PC-3 (cell line): ENCODE measurements at places on chromosomes 13 and 19.

DNA sequence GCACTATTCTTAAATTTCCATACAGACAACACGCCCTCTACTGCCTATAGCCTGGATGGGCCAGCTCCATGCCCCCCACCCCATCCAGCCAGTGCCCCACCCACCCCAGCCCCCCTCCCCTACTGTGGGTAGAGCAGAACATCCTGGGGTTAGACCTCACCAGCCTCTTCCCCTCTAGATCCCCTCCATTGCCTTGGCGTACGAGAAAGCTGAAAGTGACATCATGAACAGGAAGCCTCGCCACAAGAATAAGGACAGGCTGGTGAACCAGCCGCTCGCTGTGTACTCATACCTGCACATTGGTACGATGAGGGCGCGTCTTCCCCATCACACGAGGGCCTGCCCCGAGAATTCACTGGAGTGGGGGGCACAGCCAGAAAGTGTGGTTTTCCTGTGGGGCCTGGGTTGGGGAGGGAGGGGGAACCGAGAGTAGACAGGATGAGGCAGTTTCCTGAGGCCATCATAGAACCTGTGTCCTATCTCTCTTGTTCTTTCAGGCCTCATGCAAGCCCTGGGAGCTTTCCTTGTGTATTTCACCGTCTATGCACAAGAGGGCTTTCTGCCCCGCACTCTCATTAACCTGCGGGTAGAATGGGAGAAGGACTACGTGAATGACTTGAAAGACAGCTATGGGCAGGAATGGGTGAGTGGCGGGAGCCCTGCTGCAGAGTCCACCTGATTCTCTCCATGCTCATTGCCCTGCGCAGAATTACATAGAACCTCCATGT lies 29.1 kb downstream of the ATP12A start:
- DNase-seq: no peak

- no peak for DNase-seq
Measured at GRCh38 chr13:50636007-50636704, 207.3 kb downstream of the DLEU7 start.

GRCh38 chr13:40756042-40756441 lies 14.9 kb downstream of the MRPS31 start:
- DNase-seq: no peak

GRCh38 chr13:109644069-109644750 lies 142.2 kb downstream of the IRS2 start:
- DNase-seq: peak; percentile 75

DNA sequence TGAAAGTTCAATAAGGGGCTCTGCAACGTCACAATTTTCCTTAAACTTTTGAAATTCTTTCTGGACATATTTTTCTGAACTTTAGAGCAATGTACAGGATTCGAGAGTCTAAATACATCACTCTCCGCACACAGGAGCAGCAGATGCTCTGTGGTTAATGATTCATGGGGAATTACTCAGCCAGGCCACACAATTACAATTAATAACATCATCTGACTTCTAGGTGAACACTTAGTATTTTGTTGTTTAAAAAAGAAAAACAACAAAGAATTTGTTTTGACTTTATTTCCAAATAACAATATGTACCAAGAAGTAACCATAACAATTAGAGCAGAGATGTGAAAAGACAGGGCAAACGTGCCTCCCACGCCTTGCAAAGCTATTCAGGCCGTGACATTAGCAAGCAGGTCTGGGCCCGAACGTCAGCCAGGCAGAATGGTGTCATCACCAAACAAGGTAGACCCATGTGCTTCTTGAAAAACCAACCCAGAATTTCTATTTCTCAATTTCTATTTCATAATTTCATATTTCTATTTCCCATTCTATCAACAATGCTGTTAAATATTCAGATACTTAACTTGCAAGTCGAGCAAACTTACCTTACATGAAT lies 236.3 kb downstream of the COL4A1 start:
- peak; percentile 59 for DNase-seq

DNA sequence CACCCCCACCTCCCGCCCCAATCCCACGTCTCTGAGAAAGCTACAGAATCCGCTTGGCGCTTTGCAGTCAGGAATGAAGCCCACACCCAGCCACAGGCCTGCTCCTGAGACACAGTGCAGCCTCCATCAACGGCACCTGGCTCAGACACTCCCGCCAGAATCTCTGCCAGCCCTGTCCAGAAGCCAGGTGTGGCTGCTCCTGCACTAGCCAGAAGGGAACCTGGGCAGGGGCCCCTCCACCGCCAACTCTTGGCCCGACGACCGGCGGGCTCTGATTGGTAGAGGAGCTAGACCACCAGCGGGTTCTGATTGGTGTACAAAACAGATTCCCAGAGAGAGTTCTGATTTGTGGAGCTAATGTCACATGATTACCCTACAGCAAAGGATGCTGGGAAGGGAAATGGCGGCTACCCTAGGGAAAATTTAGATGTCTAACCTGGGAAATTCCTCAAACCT lies 2.9 kb upstream of the PPP6R1 start:
- no peak for DNase-seq

GRCh38 chr13:35552172-35552844 lies 75.8 kb upstream of the MAB21L1 start:
- peak; percentile 81 for DNase-seq

DNA sequence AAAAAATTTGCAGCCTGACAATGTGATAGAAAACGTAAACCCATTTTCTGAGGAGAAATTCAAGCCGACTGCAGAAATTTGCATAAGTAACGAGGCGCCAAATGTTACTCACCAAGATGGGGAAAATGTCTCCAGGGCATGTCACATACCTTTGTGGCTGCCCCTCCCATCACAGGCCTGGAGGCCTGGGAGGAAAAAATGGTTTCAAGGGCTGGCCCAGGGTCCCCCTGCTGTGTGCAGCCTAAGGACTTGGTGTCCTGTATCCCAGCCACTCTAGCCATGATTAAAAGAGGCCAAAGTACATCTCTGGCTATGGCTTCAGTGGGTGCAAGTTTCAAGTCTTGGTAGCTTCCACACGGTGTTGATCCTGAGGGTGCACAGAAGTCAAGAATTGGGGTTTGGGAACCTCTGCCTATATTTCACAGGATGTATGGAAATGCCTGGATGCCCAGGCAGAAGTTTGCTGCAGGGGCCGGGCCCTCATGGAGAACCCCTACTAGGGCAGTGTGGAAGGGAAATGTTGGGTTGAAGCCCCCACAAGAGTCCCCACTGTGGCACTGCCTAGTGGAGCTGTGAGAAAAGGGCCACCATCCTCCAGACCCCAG lies 1842.3 kb downstream of the PCDH9 start:
- DNase-seq: no peak
